Kidney epithelial cell (primary cell): ENCODE measurements at places on chromosomes 5 and 9. TPM values are rescaled to one million over a fixed set of nuclear protein-coding genes. Genes with fewer than 3 reads are reported as not detected.

- no peak for DNase-seq
Observed at GRCh38 chr5:52757527-52757926, 30.2 kb upstream of the ITGA1 start.

NR4A3 gene
- 0.41 and 0.50 TPM in 2 replicates for total RNA-seq

DNA sequence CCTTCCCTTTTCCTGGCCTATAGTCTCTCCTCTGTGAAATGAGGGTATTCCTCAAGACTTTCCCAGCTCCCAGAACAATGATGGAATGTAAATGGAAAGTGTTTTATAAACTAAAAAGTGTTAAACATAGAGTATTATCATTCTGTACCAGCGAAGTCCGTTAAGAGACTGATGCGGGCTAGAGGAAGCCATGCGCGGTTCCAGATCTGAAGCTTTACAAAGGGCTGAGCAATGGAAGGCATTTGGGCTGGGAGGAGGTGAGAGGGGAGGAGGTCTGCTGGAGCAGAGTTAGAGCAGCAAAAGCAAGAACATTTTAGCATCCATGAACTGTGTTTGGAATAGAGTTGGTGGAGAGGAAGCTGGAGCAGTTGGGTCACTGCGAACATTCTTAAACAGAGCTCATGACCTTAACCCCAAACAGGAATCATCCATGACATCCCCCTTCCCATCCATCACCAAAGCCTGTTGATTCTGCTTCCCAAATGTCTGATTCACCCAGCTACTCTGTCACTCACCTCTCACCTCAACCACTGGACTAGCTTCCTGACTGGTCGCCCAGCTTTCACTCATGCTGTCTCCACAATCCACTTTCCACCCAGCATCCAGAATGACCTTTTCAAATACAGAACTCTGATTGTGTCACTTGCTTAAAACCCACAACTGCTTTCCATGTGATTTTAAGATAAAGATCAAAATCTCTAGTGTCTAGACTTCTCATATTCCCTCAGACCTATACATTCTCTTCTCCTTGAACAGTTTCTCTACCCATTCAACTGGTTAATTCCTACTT, 37.1 kb downstream of the CDK5RAP2 start:
- no peak for DNase-seq

DNA sequence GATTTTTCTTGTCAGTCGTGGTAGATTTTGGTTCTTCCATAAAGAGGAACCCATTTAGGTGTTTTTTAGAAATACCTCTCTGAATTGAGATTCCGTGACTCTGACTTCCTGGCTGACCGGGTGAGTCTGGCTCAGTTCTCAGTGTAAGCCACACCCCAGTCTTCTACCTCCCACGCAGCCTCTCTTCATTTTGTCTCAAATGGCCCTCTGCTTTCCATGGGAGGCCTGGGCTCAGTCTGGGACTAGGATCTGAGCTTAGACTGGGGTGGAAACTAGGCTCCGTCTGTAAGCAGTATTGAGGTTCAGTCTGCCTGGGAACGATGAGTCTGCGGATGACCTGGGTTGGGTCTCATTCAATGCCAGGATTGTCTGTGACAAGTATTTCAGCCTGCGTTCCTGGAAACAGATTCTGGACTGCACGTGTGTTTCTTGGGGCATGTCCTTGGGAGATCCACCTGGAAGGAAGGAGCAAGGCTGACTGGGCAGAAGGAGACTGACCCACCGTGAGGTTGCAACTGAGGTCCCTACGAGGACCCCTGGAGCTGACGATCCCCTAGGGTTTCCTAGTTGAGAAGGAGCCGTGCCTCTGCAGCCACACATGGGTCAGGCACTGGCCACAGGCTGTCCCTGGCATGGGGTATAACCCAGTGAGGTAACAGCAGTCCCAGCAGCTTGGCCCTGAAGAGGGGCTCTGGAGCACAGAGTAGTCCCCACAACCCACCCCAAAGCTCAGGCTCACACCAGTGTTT, 12.4 kb upstream of the CRB2 start:
- no peak for DNase-seq

CCDC180 gene
- total RNA-seq, result 1.0 and 1.3 TPM in 2 replicates
